IMR-90 (cell line): ENCODE measurements at places on chromosomes 1 and 21. TPM values are rescaled to one million over a fixed set of nuclear protein-coding genes. Genes with fewer than 3 reads are reported as not detected.

Gene YTHDF2
- 88.3 and 94.3 TPM in 2 replicates for total RNA-seq

- no peaks in the 10 kb centered on the region for H3K27me3 ChIP-seq
- no peaks in the 10 kb centered on the region for H3K36me3 ChIP-seq
- peaks cover 5% of the 10 kb centered on the region for H3K4me1 ChIP-seq
- no peak overlapping the region for H3K4me3 ChIP-seq
These were observed 143.7 kb downstream of the KCNT2 start for GRCh38 chr1:196464480-196464941.

DNA sequence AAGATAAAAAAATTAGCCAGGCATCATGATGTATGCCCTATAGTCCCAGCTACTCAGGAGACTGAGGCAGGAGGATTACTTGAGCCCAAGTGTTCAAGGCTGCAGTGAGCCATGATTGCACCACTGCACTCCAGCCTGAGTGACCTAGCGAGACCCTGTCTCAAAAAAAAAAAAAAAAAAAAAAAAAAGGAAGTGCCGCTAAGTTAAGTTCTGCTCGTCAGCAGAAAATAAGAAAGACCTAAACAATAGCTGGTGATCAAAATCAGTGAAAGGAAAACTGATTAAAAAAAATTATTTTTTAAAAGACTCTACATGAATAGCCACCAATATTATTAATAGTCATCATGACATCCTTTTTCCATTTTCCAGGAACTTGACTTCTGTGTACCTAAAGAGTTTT is 44.2 kb upstream of the MTR start:
- H3K4me1 ChIP-seq = no peaks in the 10 kb centered on the region
- H3K4me3 ChIP-seq = no peak overlapping the region
- no peak overlapping the region for H3K27ac ChIP-seq
- DNase-seq = no peak
- no peaks in the 10 kb centered on the region for H3K27me3 ChIP-seq
- H3K36me3 ChIP-seq = no peaks in the 10 kb centered on the region

Gene TNNT2
- total RNA-seq = 0.18 and 0.56 TPM in 2 replicates

Gene LORICRIN
- total RNA-seq = not detected in 2 replicates

DNA sequence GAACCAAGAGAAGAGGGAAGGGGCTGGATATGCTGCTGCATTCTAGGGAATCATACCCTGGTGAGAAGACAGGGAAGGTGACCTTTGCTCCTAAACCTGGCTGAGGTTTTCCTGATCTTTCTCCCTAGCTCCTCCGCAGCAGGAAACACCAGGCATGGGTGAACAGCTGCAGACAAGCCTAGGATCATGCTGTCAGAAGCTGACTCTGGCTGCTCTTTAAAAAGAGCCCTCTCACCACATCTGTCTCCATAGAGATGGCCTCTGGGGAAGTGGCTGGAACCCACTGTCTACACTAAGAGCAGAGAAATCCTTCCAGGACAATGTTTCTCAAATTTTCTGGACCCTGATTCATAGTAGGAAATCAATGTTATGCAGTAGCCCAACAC is 57.6 kb downstream of the CD34 start:
- H3K27me3 ChIP-seq = no peaks in the 10 kb centered on the region
- no peak overlapping the region for H3K4me3 ChIP-seq
- H3K4me1 ChIP-seq = no peaks in the 10 kb centered on the region
- H3K27ac ChIP-seq = no peak overlapping the region

DNA sequence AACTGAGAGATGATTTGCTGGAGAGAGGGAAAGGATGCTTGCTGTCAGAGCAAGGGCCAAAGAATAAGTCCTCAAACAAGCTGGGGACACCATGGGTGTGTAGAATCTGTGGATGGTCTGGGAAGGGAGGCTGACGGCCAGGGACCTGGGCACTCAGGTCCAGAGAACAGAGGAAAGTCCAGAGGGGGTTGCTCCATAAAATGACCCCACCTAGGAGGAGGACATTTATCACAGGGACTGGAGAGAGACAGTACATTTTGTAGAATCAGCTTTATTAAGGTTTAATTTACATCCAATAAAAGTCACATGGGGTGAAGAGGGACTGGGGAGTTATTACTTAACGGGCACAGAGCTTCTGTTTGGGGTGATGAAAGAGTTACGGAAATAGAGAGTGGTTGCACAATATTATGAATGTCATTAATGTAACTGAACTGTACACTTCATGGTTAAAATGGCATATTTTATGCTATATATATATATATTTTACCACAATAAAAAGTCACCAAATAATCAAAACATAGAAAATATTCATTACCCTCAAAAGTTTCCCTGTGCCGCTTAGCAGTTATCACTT is 73.0 kb upstream of the ABCD3 start:
- no peak for DNase-seq
- H3K4me3 ChIP-seq = no peak overlapping the region
- H3K27ac ChIP-seq = no peak overlapping the region
- peaks cover 23% of the 10 kb centered on the region for H3K27me3 ChIP-seq
- H3K4me1 ChIP-seq = no peaks in the 10 kb centered on the region

DNA sequence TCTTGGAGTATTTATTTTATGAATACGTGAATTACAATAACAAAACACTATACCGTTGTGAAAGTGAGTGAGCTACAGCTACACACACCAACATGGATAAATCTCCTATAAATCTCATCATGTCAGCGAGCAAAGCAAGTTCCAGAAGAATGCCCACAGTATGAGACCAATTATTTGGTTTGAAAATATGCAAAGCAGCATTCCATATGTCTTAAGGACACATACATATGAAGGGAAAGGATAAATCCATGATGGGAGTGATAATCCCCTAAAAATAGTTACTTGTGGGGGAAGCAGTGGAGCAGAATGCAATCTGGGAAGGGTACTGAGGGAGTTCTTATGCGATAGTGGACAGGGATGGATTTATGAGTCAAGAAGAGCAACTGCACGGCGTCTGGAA is 261.3 kb downstream of the DISC1 start:
- H3K4me3 ChIP-seq = no peak overlapping the region
- H3K27ac ChIP-seq = no peak overlapping the region
- no peaks in the 10 kb centered on the region for H3K36me3 ChIP-seq

- H3K27me3 ChIP-seq = peaks cover 3% of the 10 kb centered on the region; the same call in 1 of the 2 replicates
- no peak overlapping the region for H3K27ac ChIP-seq
- no peak for DNase-seq
- peaks cover 28% of the 10 kb centered on the region for H3K36me3 ChIP-seq
- no peak overlapping the region for H3K4me3 ChIP-seq
These were observed 43.2 kb downstream of the IL6R start for GRCh38 chr1:154448331-154448811.

DNA sequence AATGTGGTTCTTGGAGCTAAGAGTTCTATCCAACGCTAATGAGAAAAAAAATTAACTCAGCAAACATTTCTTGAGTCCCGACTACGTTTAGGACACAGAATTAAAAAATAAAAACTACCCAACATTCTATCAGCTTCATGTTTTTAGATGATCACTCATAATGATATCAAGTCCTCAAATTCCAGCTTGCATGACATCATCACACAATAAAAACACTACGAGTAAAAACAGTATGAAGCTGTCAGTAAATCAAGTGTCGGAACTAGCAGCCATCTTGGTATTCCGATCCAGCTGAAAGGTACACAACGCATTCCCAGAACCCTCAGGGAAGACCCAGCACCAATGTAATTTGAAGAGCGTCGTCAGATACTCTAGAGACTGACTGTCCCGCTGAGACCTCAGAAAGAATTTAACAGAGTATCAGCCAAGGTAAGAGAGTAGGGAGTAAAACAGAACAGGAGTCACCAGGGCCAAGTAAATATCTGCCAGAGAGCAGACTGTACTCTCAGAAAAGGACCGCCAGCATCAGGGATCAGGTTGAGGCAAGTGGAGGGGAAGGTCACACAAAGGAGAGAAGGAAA is 57.0 kb downstream of the NRIP1 start:
- H3K27me3 ChIP-seq = no peaks in the 10 kb centered on the region
- peaks cover 6% of the 10 kb centered on the region; the same call in 1 of the 2 replicates for H3K36me3 ChIP-seq
- H3K4me3 ChIP-seq = no peak overlapping the region

Gene CFAP74
- not detected in 2 replicates for total RNA-seq

- H3K27ac ChIP-seq = no peak overlapping the region
- H3K27me3 ChIP-seq = no peaks in the 10 kb centered on the region; the same call in 1 of the 2 replicates
- H3K4me1 ChIP-seq = no peaks in the 10 kb centered on the region
- H3K36me3 ChIP-seq = no peaks in the 10 kb centered on the region
- no peak overlapping the region for H3K4me3 ChIP-seq
- DNase-seq = no peak
These were observed 38.4 kb downstream of the FYB2 start for GRCh38 chr1:56780826-56781225.

- no peaks in the 10 kb centered on the region for H3K4me1 ChIP-seq
- H3K4me3 ChIP-seq = no peak overlapping the region
- peaks cover 3% of the 10 kb centered on the region; the same call in 1 of the 2 replicates for H3K27me3 ChIP-seq
- no peaks in the 10 kb centered on the region for H3K36me3 ChIP-seq
These were observed 24.3 kb upstream of the SLC35D1 start for GRCh38 chr1:67078291-67078690.

DNA sequence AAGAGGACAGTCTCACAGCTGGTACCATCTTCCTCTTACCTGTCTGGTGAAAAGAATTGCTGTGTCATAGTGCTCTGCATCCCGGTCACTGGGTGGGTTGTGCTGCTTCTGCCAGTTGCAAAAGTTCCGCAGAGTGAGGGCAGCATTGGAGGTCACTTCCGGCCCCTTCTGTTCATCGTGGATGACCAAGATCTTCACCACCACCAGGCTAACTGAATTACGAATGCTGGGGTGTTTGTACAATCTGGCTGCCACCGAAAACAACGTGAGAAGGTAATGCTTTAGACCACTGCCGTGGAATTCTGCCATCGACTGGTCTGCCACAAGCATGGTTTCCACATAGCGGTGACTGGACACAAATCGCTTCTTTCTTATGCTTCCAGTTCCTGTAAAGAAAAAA is 2.9 kb downstream of the ADAMTS1 start:
- H3K27me3 ChIP-seq = no peaks in the 10 kb centered on the region
- H3K4me3 ChIP-seq = peak overlapping the region; percentile 97
- H3K27ac ChIP-seq = peak overlapping the region; percentile 28
- H3K4me1 ChIP-seq = peaks cover 6% of the 10 kb centered on the region
- DNase-seq = peak; percentile 64

- no peaks in the 10 kb centered on the region for H3K36me3 ChIP-seq
- peak; percentile 55 for DNase-seq
- peaks cover 24% of the 10 kb centered on the region for H3K27me3 ChIP-seq
- H3K4me1 ChIP-seq = no peaks in the 10 kb centered on the region
- no peak overlapping the region for H3K4me3 ChIP-seq
These were observed 27.5 kb downstream of the OVGP1 start for GRCh38 chr1:111399792-111400610.

GRCh38 chr1:84704872-84705417 is 14.7 kb upstream of the SSX2IP start:
- H3K36me3 ChIP-seq = no peaks in the 10 kb centered on the region
- no peak for DNase-seq
- peaks cover 5% of the 10 kb centered on the region for H3K4me1 ChIP-seq
- H3K4me3 ChIP-seq = no peak overlapping the region
- H3K27ac ChIP-seq = no peak overlapping the region

- H3K27ac ChIP-seq = no peak overlapping the region
- peaks cover 2% of the 10 kb centered on the region; the same call in 1 of the 2 replicates for H3K4me1 ChIP-seq
- no peak overlapping the region for H3K4me3 ChIP-seq
- no peaks in the 10 kb centered on the region for H3K27me3 ChIP-seq
- no peaks in the 10 kb centered on the region for H3K36me3 ChIP-seq
These were observed 51.2 kb upstream of the CCDC190 start for GRCh38 chr1:162912061-162912667.

Gene TSTD1
- not detected in 2 replicates for total RNA-seq

DNA sequence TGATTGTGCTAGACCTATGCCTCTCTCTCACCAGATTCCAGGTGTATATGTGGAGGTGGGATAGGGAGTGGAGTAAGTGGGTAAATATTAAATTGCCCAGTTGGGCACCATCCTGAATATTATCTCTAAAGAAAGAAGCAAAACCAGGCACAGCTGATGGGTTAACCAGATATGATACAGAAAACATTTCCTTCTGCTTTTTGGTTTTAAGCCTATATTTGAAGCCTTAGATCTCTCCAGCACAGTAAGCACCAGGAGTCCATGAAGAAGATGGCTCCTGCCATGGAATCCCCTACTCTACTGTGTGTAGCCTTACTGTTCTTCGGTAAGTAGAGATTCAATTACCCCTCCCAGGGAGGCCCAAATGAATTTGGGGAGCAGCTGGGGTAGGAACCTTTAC is at the start of gene FCER1A:
Gene FCER1A (plus strand): TSS at position 242 of the 400 bp plus-strand sequence. CDS start 29 bp downstream, at position 271.
- no peaks in the 10 kb centered on the region for H3K4me1 ChIP-seq
- H3K36me3 ChIP-seq = no peaks in the 10 kb centered on the region
- H3K27ac ChIP-seq = no peak within 1 kb of the TSS
- no peaks in the 10 kb centered on the region for H3K27me3 ChIP-seq
- no peak within 1 kb of the TSS for H3K4me3 ChIP-seq

GRCh38 chr1:116554924-116555323 is 15.9 kb downstream of the CD58 start:
- H3K4me1 ChIP-seq = no peaks in the 10 kb centered on the region
- no peak overlapping the region for H3K4me3 ChIP-seq
- H3K27me3 ChIP-seq = no peaks in the 10 kb centered on the region
- H3K27ac ChIP-seq = no peak overlapping the region
- no peak for DNase-seq

DNA sequence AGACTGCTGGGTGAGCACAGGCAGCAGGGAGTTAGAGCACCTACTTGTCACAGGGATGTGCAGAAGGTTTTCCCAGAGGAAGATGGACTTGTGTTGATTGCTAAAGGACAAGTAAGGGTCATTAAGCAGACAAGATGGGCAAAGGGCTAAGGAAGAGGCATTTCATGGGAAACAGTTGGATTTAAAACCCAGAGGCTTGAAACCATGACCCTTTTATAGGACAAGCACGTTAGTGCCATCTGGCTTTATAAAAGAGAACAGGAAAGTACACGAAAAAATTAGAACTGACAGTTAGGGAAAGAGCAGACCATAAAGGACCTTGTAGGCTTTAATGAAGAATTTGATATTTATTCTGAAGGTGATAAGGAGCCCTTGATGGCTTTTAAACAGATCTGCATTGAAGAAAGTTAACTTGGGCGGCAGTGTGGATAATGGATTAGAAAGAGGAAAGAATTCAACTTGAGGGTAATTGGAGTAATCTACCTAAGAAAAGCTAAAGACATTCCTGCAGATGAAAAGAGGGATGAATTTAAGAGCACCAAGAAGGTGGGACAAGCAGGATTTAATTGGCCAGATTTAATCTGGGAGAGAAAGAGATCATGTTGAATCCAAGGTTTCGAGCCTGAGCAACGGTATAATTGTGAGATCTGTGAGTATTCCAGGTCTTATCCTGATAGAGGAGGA is 68.6 kb downstream of the ZC3H11B start:
- H3K27me3 ChIP-seq = no peaks in the 10 kb centered on the region
- DNase-seq = no peak
- H3K27ac ChIP-seq = no peak overlapping the region
- H3K4me1 ChIP-seq = no peaks in the 10 kb centered on the region

- DNase-seq = peak; percentile 89
- H3K27ac ChIP-seq = peak overlapping the region; percentile 29; the same call in 1 of the 2 replicates
- H3K36me3 ChIP-seq = no peaks in the 10 kb centered on the region
- no peaks in the 10 kb centered on the region for H3K27me3 ChIP-seq
These were observed 112.3 kb downstream of the TSEN15 start for GRCh38 chr1:184163674-184164465.
